ENCODE measurements at places on chromosomes 16 and 17. TPM values are rescaled to one million over a fixed set of nuclear protein-coding genes. Genes with fewer than 3 reads are reported as not detected.
A peak's percentile ranks its signal among the peaks of the same experiment; 100 is the strongest.

DNA sequence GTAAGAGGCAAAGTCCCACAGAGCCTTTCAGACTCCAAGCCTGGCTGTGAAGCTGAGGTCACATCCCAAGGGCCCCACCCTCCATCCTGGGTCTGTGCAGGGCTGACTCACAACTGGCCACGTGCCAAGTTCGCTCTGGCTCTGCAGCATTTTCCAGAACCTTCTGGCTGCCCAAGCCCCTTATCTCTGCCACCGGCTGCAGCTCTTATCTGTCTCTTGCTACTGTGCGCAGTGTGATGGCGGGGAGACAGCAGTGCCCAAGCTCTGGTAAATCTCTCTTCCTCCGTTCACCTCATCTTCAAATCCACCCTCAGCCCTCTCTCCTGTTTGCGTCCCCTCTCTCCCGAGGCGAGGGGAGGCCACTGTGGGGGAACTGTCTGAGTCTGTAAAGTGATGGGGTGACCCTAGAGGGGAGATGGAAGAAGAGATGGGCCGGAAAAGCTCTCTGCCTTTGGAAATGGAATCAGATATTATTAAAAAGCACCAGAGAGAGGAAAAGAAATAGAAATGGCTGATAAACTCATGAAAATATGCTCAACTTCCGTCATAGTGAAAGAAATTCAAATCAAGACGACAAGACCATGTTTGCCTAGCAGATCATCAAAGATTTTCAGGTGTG is 162.7 kb upstream of the CDC42EP4 start:
- no peak overlapping the region for H3K27ac ChIP-seq
- no peaks in the 10 kb centered on the region for H3K27me3 ChIP-seq

DNA sequence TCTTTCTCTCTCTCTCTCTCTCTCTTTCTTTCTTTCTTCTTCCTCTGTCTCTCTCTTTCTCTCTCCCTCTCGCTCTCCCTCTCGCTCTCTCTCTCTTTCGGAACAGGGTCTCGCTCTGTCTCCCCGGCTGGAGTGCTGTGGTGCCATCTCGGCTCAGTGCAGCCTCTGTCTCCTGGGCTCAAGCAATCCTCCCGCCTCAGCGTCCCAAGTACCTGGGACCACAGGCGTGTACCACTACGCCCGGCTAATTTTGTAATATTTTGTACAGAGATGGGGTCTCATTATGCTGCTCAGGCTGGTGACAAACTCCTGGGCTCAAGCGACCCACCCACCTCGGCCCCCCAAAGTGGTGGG is 12.7 kb upstream of the KLHDC4 start:
- H3K27ac ChIP-seq: peak overlapping the region; percentile 64
- peaks cover 9% of the 10 kb centered on the region for H3K27me3 ChIP-seq
- H3K4me1 ChIP-seq: peaks cover 19% of the 10 kb centered on the region

DNA sequence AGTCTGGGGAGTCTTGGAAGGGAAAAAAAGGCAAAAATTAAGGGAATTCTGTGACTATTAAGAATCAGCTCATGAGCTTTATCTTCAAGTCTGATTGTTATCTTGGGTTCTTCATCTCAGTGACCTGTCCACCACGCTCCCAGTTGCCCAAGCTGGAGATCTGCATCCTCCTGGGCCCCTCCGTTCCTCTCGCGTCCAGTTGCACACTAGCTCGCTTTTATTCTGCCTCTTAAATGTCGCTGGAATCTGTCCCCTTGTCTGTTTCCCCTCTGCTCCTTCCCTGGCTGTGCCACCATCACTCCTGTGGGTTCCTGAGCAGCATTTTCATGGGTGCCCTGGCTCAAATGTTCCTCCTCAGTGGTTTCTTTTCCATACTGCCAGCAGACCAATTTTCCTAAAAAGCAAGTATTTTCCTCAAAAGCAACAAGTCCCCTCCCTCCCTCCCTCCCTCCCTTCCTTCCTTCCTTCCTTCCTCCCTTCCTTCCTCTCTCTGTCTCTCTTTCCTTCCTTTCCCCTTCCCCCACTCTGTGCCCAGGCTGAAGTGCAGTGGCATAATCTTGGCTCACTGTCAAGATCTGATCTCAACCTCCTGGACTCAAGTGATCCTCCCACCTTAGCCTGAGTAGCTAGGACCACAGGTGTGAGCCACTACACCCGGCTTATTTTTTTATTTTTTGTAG is 1.4 kb downstream of the ENDOV start:
- H3K27me3 ChIP-seq: no peaks in the 10 kb centered on the region
- no peaks in the 10 kb centered on the region for H3K36me3 ChIP-seq
- H3K27ac ChIP-seq: no peak overlapping the region
- peak overlapping the region; percentile 99 for H3K4me3 ChIP-seq

DNA sequence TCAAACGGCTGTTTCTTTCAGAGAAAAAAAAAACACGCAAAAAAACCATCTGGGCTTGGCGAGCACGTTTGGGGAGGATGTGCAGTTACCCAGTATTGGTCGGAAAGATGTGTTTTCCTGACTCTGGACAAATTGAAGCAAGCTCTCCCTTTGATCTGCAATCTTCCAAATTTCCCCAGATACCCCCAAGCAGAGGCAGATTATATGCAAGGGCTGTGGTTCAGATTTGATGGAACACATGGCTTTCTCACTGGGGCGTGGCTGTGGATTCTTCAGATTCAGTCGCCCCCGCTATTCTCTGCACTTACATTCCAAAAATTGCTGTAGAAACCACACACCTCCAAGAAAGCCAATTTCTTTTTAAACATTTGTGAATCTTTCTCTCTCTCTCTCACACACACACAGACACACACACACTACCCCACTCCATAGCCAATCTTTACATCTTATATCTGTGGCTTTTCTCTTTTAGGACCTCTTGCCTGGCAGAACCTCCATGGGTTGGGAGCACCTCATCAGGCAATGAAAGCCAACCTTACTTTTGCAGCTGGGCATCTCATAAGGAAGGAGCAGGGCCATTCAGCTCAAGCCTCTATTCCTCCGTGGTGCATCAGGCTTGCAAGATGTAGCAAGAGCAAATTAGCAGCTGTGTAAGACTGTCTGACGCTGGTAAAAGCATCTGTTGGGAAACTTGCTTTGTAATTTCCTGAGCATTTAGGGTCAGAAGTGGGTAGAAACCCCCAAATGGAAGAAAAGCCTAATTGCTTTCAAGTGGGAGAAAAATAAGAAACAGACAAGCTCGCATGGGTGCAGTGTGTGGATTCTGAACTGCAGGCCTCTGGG is 103.9 kb upstream of the FAM20A start:
- no peak overlapping the region for H3K27ac ChIP-seq
- DNase-seq: no peak
- H3K27me3 ChIP-seq: no peaks in the 10 kb centered on the region
- H3K36me3 ChIP-seq: no peaks in the 10 kb centered on the region

- peaks cover 16% of the 10 kb centered on the region for H3K27me3 ChIP-seq
- H3K4me1 ChIP-seq: peaks cover 64% of the 10 kb centered on the region
- DNase-seq: no peak
- H3K27ac ChIP-seq: no peak overlapping the region
- no peaks in the 10 kb centered on the region for H3K36me3 ChIP-seq
Measured at GRCh38 chr16:89919535-89920406, 1.1 kb downstream of the MC1R start.

PCYT2 gene
- 40.7 TPM for polyA plus RNA-seq

KRT16 gene
- 0.09 TPM for polyA plus RNA-seq
